ENCODE measurements at places on chromosomes 1 and 21. TPM values are rescaled to one million over a fixed set of nuclear protein-coding genes. Genes with fewer than 3 reads are reported as not detected.

The PRMT6 gene
- 7.8 TPM for total RNA-seq

The LRRC38 gene
- total RNA-seq: not detected

The G0S2 gene
- total RNA-seq: not detected

The GPR157 gene
- 2.1 TPM for total RNA-seq

The ZC3H11A gene
- 78.1 TPM for total RNA-seq

The FCRL2 gene
- total RNA-seq: 0.17 TPM

The COL16A1 gene
- not detected for total RNA-seq

The CFAP107 gene
- total RNA-seq: not detected

The SIPA1L2 gene
- 0.22 TPM for total RNA-seq

The CCDC17 gene
- total RNA-seq: 6.1 TPM

The SELENBP1 gene
- total RNA-seq: not detected

The DCDC2B gene
- total RNA-seq: not detected

The ID3 gene
- total RNA-seq: 51.1 TPM

DNA sequence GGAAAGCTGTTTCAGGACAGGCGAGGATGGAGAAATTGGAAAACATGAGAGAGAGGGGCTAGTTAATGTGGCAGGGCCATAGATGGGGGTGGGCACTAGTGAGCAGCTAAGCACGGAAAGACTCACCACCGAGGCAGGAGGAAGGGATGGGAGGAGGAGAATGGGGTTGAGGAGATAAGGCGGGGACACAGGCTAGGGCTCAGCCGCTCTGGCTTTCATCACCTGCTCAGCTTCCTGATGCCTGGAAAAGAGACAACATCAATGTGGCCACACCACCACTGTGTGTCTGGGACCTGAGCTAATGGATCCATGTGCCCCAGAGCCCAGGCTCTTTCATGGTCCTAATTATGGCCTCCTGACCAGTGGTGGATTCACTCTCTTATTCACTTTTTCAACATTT is 27.6 kb downstream of the PMVK start:
- no peak for DNase-seq

GRCh38 chr1:51553911-51554310 is 34.8 kb upstream of the EPS15 start:
- DNase-seq: no peak

DNA sequence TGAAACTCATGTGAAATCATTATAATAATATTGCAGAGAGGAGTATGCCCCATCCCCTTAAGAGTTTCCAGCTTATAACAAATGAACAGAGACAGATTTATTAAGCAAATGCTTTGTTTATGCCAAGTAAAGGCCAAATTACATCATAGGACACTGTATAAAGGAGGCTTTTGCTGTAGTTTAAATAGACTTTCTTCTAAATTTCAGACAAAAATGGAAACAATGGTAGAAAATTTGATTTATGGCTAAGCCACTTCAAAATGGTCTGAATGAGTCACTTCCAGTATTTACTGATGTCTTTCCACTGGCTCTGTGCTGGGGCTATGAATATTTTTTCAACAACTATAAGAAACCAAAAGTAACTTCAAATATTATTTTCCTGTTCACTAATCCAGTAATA is 81.1 kb upstream of the ST6GALNAC5 start:
- DNase-seq: no peak

GRCh38 chr21:41344146-41344545 is 17.7 kb upstream of the MX2 start:
- no peak for DNase-seq

- DNase-seq: peak; percentile 36
Measured at GRCh38 chr1:235253219-235253962, 74.6 kb downstream of the ARID4B start.

DNA sequence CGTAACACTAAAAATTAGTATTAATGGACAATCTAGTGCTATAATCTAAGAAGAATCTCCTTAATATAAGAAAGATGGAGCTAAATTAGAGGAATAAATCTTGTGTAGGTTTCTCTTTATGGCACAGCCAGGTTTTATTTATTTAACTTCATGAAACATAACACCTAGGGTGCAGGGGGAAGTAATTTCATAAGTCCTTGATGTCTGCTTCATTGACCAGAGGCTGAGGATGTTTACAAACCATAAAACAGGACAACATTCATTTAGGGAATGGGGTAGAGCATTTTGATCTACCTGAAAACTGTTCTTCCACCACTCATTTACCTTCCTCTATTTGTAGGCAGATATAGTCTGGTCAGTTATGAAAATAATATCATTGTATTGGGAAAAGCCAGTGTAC is 95.5 kb downstream of the NGF start:
- DNase-seq: no peak

DNA sequence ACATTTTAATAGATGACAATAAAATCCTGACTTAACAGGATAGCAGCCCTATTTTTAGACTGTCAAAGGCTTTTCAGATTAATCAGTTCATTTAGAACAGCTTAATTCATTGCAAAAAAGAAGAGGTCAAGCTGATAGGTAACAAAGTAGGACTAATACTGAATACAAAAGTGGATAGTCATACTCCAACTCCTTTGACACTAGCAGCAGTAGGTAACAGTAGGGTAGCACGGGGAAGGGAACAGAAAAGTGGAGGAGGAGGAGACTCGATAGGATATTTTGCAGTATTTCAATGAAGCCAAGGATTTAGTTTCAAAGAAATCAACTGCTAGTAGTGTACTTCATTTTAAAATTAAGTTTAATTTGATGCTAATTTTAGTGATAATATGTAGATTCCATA is 51.1 kb downstream of the USP1 start:
- DNase-seq: no peak

GRCh38 chr1:10889650-10890353 is 93.4 kb upstream of the CASZ1 start:
- no peak for DNase-seq

- peak; percentile 9 for DNase-seq
Measured at GRCh38 chr1:7885513-7886404, 32.9 kb upstream of the UTS2 start.

GRCh38 chr1:30088594-30088993 is 634.8 kb downstream of the MATN1 start:
- no peak for DNase-seq

DNA sequence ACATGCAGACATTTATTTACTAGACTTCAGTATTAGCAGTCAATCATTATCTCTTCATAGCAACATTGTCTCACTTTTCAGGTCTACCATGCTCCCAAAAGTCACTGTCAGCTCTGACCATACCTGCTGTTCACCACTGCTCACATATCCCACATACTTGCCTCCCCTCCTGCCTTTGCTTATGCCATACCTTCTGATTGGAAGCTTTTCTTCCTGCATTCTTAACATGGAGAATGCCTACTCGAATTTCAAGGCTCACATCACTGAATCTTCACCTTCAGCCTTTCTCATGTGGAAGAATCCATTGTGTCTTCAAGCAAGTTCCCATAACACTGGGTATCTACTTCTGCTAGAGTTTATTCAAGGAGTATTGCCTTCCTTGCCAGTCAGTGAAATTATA is 135.4 kb downstream of the NTNG1 start:
- DNase-seq: no peak

GRCh38 chr1:25643929-25644328 is 27.3 kb downstream of the MAN1C1 start:
- DNase-seq: no peak

GRCh38 chr1:2115702-2116341 is 65.6 kb downstream of the PRKCZ start:
- no peak for DNase-seq

GRCh38 chr1:54421101-54421504 is 14.9 kb upstream of the SSBP3 start:
- DNase-seq: no peak

DNA sequence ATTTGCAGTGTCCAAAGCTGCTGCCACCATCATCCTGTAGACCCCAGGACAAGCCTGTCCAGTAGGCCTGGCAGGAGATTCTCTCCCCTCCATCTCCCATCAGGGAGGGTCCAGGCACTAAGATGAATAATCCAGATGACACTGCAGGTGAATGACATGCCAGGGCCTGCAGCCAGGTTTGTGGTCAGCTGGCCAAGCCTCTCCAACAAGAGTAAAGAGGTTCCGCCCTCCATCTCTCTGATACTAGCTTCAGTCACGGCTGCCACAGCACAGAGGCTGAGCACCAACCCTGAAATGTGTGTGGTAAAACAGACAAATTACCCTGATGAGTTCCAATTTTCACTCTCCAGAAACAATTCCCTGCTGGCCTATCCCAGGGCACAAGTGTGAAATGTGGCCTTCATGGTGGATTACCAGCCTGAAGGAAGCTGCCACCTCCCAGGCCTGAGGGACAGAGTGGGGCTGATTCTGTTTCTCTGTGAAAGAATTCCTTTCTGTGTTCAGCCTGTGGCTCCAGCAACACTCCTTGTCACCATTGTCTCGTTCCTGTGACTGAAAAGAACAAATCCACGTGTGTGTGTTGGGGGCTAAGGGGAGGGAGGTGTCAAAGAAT is 19.9 kb upstream of the LHX4 start:
- DNase-seq: no peak

GRCh38 chr1:87505391-87505983 is 176.8 kb downstream of the LMO4 start:
- DNase-seq: no peak

- no peak for DNase-seq
Measured at GRCh38 chr1:9558946-9559545, 19.8 kb downstream of the SLC25A33 start.

DNA sequence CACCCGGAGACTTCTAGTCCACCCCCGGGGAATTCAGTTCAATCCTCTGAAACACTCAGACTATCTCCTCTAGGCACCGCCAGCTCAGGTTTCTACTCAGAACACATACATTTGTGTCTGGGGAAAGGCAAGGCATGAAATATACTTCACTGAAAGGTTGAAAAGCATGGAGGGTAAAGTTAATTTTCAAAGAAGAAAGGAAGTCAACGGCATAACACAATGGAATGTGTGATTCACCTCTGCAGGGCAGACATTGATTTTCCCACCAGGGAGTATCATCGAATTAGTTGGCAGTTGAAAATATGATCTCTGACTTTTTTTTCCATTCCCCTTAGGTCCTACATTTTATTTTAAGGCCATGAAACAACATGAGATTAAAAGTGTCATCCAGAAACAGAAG is 669.4 kb downstream of the SMYD3 start:
- DNase-seq: no peak

GRCh38 chr1:44276901-44277300 is 63.6 kb downstream of the DMAP1 start:
- DNase-seq: no peak

DNA sequence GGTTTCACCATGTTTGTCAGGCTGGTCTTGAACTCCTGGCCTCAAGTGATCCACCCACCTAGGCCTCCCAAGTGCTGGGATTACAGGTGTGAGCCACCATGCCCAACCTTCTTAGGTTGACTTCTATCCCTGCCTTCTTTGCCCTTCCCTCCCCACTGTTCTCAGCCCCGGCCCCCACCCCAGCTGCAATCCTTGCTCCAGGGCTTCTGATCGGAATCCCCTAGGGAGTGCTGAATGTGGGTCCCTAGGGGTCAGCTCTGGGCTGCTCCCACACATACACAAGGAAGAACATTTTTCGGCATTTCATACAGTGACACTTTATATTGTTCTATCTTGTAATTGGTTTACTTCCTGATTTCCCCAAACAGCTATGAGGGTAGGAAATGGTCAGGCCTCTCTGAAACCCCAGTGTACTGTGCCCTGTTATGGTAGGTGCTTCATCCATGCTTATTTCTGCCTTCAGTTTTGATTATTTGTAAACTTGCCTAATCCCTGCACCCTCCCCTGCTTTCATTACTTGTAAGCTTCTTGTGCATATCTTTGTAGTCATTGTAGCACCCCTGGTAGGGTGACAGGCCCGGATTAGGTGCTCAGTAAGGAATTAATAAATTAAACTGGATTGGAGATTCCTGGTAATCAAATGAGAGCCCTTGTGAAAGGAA is 5.8 kb upstream of the SRP9 start:
- DNase-seq: no peak

DNA sequence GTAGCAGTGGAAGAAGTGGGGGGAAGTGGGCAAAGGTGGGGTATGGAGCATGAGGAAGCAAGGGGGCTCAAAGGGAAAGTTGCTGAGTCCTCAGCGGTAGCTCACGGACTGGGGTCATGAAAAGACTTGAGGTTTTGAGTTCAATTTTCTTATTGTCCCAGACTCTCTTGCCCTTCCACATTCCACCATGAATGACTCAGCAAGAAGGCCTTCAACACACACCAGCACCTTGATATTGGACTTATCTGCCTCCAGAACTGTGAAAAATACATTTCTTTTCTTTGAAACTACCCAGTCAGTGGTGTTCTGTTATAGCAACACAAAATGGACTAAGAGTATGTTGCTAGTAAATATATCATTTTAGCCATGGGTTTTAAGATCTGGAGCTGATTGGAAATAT is 17.3 kb upstream of the RHBDL2 start:
- DNase-seq: no peak

- no peak for DNase-seq
Measured at GRCh38 chr1:34597877-34598514, 156.9 kb upstream of the GJB5 start.

- DNase-seq: no peak
Measured at GRCh38 chr1:110102081-110102480, 10.2 kb upstream of the UBL4B start.

- no peak for DNase-seq
Measured at GRCh38 chr1:7657287-7658016, 113.6 kb upstream of the VAMP3 start.

- DNase-seq: no peak
Measured at GRCh38 chr1:227429447-227430359, 111.4 kb upstream of the CDC42BPA start.

DNA sequence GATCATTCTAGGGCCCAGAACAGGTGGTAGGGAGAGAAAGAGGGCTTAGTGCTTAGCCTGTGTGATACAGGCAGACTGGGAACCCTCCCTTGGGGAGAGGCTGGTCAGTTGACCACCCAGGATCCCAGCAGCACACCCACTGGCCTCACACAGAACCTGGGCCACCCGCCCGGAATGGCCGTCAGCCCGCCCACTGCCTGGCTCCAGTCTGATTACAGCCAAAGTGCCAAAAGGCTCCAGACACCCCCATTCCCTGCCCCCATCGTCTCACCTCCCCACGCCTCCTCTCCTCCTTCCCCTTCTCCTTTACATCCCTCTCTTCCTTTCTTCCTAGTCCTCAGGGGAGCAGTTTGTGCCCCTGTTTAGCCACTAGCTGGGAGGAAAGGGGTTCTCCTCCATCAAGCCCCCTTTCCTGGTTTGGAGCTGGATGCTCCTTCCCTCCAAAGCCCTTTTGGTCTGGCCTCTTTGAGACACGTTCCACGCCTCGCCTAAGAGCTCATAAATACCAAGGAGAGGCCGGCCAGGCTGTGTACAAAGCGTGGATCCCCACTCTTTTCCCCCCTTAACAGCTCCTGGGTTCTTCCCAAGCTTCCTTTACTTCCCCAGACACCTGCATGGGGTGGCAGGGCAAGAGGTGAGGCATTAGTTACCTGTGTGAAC is 4.6 kb upstream of the WNT2B start:
- DNase-seq: no peak

DNA sequence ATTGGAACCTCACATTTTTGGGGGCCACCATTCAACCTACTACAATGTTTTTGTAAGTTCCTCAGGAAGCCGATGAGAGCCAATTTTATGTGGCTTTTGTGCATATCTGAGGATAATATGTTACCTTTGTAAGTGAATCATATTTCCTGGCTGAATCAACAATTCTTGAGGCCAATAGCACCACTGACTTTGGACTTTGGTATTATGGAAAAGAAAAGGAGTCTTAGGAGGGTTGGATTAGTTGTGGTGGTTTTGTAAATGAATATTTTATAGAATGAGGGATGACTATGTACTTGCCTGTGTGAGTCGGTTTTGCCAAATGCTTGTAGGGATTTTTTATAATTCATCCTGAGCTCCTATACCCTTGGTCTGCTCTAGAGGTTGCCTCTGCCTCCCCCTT is 181.5 kb upstream of the HMGB4 start:
- no peak for DNase-seq

- no peak for DNase-seq
Measured at GRCh38 chr1:222828939-222829338, 14.1 kb downstream of the DISP1 start.

- no peak for DNase-seq
Measured at GRCh38 chr21:37530901-37531351, 164.4 kb downstream of the DYRK1A start.
